ENCODE measurements at places on chromosomes 2 and 18. TPM values are rescaled to one million over a fixed set of nuclear protein-coding genes. Genes with fewer than 3 reads are reported as not detected.

The WDSUB1 gene
- total RNA-seq, result 2.2 TPM

The RBM44 gene
- total RNA-seq, result 0.98 TPM

The EVX2 gene
- total RNA-seq, result 0.98 TPM

The CD302 gene
- 56.5 TPM for total RNA-seq

The POMC gene
- total RNA-seq, result 2.5 TPM

The SLC38A11 gene
- total RNA-seq, result 2.2 TPM

The PSMA8 gene
- not detected for total RNA-seq

The MOGAT1 gene
- not detected for total RNA-seq

The CYRIA gene
- 12.5 TPM for total RNA-seq

The CDH2 gene
- 3.7 TPM for total RNA-seq

The PTRHD1 gene
- total RNA-seq, result 17.2 TPM

The ACOXL gene
- not detected for total RNA-seq

The ANTXR1 gene
- total RNA-seq, result 102 TPM

The FAM228A gene
- 0.98 TPM for total RNA-seq

The ANKRD29 gene
- total RNA-seq, result 32.9 TPM

The OXER1 gene
- 1.2 TPM for total RNA-seq

The IL37 gene
- not detected for total RNA-seq

The CCL20 gene
- total RNA-seq, result not detected

The E2F6 gene
- 9.1 TPM for total RNA-seq

The DOK6 gene
- 1.2 TPM for total RNA-seq

The MAP3K19 gene
- not detected for total RNA-seq

The LRATD1 gene
- 32.7 TPM for total RNA-seq
